RPMI7951 (cell line): ENCODE measurements at places on chromosomes 12 and 14. TPM values are rescaled to one million over a fixed set of nuclear protein-coding genes. Genes with fewer than 3 reads are reported as not detected.

- peak; percentile 10 for DNase-seq
Observed at GRCh38 chr14:81416194-81416952, 16.2 kb upstream of the STON2 start.

- peak; percentile 34 for DNase-seq
Observed at GRCh38 chr14:30243805-30244204, 315.2 kb upstream of the G2E3 start.

DNA sequence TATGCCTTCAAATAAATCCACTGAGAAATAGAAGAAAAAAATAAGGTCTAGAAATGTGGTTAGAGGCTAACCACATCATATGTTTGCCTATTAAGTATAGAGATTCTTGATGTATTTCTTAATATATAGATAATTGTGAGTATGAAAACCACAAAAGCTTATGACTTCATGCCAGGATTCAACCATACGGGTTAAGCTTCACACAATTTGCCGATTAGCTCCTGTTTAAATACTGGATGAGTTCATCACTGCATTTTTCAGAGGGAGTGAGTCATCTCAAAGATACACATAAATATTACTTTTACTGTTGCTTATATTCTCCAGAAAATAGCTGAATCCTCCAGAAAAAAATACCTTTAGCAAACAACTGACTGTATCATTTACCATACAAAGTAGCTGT lies 79.6 kb downstream of the RPL10L start:
- DNase-seq = peak; percentile 5

Gene CABP1
- total RNA-seq = 0.10 TPM in 1 of 2 replicates, not detected in the other

GRCh38 chr14:26394150-26394810 lies 203.6 kb downstream of the NOVA1 start:
- DNase-seq = no peak

- no peak for DNase-seq
Observed at GRCh38 chr14:69154779-69155178, 1.9 kb upstream of the DCAF5 start.

Gene MYF6
- total RNA-seq = not detected in 2 replicates

DNA sequence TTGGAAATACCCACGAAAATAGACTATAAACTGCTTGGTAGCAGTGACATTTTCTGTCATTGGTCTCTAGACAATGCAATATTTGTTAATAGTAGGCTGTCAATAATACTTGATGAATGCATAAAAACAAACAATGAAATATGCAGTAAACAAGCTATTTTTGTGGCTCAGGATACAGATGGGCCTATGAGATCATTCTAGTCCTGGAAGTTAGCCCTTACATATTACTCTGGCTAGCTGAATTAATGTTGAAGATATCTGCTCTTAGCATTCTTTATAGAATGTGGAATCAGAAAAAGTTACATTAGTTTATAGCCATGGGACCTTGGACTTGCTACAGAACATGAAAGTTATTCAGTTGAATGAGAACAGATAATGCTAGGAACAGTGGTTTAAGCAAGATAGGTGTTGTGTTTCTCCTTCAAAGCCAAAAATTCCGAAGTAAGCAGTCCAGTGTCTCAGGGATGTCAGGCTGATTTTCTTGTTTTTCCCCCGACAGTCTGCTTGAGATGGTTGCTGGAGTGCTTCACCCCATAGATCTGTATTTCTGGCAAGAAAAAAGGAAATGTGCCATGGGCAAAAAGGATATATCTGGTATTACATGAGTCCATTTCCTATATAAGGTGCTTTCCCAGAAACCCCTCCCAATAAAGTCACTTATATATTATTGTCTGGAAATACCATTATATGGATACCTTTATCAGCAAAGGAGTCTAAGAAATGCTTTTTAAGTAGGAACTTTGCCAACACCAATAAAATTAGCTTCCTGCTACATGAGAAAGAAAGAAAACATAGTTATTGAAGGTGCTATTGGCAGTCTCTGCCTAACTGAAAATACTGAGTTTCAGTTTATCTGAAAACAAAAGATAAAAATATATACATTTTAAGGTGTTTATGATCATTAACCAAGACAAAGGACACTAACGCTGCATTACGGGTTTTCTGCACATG lies 619.4 kb upstream of the ATP2B1 start:
- DNase-seq = no peak

- no peak for DNase-seq
Observed at GRCh38 chr12:167959-168600, 45.9 kb downstream of the SLC6A12 start.

- DNase-seq = no peak
Observed at GRCh38 chr12:115953450-115953849, 324.0 kb downstream of the MED13L start.

Gene PRR4
- total RNA-seq = 1.3 and 2.2 TPM in 2 replicates
